IPS DF 6.9 (cell line): ENCODE measurements at places on chromosomes 16 and 17.

DNA sequence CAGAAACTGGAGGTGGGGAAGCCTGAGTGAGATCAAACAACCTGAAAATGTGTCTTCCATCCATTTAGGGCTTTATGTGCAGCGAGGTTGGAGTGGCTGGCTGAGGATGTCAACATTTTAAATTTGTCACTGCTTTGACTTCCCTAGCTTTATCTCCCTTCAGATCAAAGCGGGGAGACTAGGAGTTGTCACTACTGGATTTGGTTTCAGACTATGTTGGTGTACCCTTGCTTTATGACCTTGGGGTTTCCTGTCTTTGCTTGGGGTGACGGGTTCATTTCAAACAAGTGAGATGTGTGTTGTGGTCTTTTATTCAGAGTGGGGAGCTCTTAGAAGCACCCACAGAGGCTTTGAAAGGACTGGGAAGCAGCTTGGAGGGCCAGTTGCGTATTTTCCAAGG, 25.6 kb downstream of the MSI2 start:
- DNase-seq = no peak

GRCh38 chr17:55433629-55434422, 12.2 kb upstream of the MMD start:
- DNase-seq = no peak

- no peak for DNase-seq
Observed at GRCh38 chr16:9713156-9713555, 469.1 kb downstream of the GRIN2A start.

GRCh38 chr17:1829216-1829591, 498 bp downstream of the SMYD4 start:
- no peak for DNase-seq

DNA sequence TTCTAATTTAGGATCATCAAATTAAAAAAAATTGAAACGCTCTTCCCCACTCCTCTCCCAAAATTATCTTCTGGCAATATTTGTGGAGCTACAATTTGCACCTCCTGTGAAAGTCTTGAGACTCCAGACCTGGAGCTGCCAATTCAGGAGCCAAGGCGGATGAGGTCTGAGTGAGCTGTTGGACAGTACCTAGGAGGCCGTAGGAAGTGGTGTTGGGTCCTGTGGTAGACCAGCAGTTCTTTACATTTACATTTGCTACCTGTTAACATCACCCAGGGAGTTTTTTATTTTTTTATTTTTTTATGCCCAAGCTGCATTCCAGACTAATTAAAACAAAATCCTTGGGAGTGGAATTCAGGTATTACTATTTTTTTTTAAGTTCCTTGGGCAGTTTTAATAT, 271.0 kb downstream of the PHKB start:
- no peak for DNase-seq
